ENCODE measurements at places on chromosomes 3 and 15. TPM values are rescaled to one million over a fixed set of nuclear protein-coding genes. Genes with fewer than 3 reads are reported as not detected.
A peak's percentile ranks its signal among the peaks of the same experiment; 100 is the strongest.

DNA sequence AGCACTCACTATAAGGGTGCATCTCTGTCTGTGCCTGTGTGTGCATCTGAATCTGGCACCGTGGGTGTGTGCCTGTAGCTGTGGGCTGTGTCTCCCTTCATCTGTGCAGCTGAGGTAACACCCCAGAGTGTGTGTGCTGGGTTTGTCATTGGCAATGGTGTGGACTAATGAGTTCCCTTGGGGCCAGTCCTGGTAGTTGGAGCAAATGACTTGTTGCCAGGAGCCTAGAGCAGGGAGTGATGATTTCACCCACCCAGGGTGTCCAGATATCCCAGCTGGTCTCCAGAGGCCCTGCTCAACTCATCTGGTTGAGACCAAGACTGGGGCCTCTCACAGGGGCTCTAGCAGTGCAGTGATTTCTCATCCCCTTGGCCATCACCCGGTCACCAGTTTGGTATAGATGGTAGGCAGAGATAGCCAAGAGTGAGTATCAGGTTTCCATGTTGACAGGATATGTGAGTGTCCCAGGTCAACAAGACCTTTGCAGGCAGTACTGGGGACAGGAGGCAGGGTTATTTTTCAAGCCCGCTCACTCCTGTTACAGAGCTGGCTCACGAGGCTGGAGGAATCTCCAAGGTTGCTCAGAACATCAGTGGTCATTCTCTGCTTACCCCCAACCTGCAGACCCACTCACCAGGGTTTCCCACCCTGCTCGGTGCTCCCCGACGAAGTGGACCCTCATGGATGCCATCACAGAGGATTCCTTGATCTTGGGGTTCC, 4.1 kb upstream of the HDAC11 start:
- no peak for DNase-seq

DNA sequence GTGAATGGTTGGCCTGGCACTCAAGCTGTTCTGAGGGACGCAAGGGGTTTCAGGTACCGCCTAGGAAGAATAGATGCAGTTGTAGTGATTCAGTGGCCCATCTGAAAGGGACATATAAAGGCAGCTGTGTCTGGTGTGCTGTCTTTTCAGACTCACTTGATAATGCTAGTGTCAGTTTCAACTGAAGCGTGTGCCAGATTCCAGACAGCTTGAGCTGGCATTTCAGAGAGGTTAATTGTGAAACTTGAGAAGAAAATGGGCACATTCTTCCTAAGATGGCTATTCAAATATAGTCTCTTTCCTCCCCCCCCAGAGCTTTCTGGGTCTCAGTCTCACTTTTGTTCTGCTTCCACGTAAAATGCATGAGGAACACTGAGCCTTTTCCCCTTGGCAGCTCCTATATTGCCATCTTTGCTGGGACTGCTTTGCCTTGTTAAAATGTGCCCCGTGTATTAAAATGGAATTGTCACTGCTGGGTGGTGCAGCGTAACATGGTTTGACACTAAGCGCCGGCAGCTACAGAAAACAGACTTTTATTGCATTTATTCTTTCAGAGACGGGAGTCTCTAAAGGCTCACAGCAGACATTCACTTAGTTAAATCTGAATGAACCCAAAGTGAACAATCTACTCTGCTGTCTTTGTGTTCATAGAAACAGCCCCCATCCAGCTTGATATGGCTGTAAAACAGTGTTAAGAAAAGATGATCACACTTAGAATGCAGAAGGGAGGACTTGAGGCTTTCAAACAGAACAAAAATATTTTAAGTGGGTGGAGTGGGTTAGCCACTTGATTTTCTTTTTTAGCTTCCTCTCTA, 478.7 kb downstream of the RBMS3 start:
- DNase-seq, result peak; percentile 78

GRCh38 chr15:35547775-35548364, 1.9 kb upstream of the DPH6 start:
- DNase-seq, result no peak

- DNase-seq, result no peak
Observed at GRCh38 chr3:4678320-4678719, 185.2 kb downstream of the ITPR1 start.

The CSTA gene
- total RNA-seq, result 6.5 TPM

The STARD9 gene
- total RNA-seq, result 12.0 TPM

The RAD18 gene
- 42.5 TPM for total RNA-seq

The CYP8B1 gene
- total RNA-seq, result not detected

The SEMA3F gene
- total RNA-seq, result 3.9 TPM
